Fibroblast of skin of right quadriceps (primary cell): ENCODE measurements at places on chromosomes 2 and 18.

DNA sequence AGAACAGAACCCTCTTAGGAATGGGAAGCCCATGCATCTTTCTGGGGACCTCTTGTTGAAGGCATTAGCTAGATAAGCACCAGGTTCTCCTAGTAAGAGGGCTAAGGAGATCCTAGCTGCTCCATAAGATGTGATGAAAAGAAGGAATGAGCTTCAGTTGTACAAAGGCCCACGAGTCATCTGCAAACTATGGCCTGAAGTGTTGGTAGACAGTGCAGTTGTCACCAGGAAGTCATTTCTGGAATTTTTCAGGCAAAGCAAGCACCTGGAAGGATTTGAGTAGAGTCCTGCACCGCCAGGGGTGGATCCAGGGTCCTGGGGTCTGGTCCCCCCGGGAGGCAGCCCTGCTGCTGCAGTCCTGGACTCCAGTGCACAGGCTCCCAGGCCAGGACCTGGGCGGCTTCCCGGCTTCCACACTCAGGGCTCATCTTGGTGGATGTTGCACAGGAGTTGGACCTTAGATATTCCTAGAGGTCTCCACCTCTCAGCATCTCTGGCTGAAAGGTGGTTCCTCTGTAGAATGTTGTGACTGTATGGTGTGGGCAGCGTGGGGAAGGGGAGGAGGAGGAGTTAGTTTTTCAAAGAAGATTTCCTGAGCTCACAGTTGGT, 85.3 kb downstream of the LDLRAD4 start:
- peak; percentile 64 for DNase-seq

- DNase-seq: no peak
Measured at GRCh38 chr2:30675758-30676157, 131.5 kb downstream of the CAPN13 start.

DNA sequence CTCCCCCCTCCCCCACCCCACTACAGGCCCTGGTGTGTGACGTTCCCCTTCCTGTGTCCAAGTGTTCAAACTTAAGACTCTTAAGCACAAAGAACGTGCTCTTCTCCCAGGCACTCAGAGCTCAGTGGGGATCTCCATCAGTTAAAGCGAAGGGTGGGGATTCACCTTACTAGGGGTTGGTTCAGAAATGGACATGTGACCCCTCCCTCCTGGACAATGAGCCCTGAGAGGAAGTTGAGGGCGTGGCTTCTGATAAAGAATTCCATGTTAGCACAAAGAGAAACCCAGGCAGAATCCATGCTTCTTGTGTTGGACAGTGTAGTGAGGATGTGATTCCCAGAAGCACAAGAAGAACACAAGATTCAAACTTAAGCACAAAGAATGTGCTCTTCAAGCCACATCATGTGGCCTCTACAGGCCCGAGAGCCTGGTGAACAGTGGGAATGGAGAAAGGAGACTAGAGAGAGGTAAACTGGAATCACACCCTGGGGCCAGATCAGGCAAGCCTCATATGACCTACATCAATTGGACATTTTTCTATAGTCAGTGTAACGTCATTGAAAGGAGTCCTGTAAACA, 78.1 kb upstream of the TTC39C start:
- DNase-seq: no peak

- peak; percentile 70 for DNase-seq
Measured at GRCh38 chr2:128736689-128737545, 418.2 kb upstream of the HS6ST1 start.

- DNase-seq: no peak
Measured at GRCh38 chr2:166147883-166148282, 20.1 kb upstream of the SCN1A start.

DNA sequence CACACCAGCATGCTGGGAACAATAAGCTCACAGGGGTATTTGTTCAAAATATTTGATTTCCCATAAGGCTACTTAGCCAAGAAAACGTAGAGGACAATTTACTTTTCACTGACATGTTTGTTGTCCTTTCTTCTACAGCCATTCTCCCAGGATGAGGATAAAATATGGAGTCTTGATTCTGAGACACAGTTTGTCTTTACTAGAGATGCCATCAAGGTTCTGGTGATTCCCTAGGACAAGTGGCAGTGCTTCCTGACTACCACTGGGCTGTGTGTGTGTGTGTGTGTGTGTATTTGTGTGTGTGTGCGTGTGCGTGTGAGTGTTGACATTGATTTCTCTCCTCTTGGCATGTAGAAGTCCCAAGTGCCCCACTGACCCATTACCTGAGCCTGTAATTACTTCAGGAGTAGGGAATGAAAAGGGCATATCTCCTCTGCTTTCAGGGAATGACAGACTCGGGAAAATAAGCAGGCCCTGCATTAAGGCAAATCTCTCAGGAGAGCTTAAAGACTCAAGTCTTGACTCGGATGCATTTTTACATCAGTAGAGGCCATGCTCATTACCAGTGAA, 761.6 kb downstream of the DCC start:
- DNase-seq: no peak

GRCh38 chr18:24397131-24397693, 412 bp downstream of the OSBPL1A start:
- DNase-seq: peak; percentile 67

GRCh38 chr2:123371535-123371934, 653.6 kb upstream of the CNTNAP5 start:
- DNase-seq: no peak

GRCh38 chr2:200188876-200189275, 117.6 kb upstream of the SPATS2L start:
- peak; percentile 29 for DNase-seq

- DNase-seq: no peak
Measured at GRCh38 chr2:88345842-88346241, 106.7 kb downstream of the FOXI3 start.

DNA sequence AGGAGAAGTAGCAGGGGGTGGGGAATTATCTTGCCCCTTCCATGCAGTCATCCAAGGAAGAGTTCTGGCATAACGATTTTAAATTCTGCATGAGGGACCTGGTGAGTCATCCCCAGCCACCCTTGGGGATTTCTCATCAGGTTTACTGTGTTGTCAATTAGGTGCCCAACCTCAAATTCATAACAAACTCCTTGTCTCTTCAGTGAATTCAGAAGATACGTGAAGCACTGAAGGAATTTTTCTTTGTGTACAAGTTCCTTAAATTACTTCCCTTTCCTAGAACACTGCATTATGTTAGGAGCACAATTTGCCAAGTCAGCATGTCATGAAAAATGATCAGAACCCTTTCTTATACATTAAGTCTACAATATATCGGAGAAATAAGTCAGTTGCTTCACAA, 70.8 kb upstream of the NOSTRIN start:
- peak; percentile 7 for DNase-seq

- no peak for DNase-seq
Measured at GRCh38 chr2:19643117-19643518, 258.7 kb downstream of the TTC32 start.

- DNase-seq: no peak
Measured at GRCh38 chr2:68800027-68800401, 65.4 kb downstream of the ARHGAP25 start.

DNA sequence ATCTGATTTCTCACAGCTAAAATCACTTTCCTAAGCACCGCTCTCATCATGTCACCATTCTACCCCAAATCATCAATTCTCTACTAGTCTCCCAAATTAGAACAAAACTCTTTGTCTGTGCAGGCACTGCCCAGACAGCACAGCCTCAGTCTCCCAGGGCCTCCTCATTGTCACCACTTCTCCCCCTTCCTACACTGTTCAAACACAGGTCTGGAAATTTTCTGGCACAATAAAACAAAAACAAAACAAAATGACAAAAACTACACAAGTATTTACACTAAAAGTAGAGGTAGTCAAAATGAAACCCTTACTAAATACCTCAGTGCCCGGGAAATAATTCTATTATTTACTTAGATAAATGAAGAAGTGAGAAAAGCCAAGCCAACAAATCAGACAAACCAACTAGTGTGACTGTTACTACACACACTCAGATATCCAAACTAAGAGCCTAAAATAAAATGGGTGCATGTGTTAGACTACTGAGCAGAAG, 156.2 kb upstream of the DNMT3A start:
- no peak for DNase-seq

DNA sequence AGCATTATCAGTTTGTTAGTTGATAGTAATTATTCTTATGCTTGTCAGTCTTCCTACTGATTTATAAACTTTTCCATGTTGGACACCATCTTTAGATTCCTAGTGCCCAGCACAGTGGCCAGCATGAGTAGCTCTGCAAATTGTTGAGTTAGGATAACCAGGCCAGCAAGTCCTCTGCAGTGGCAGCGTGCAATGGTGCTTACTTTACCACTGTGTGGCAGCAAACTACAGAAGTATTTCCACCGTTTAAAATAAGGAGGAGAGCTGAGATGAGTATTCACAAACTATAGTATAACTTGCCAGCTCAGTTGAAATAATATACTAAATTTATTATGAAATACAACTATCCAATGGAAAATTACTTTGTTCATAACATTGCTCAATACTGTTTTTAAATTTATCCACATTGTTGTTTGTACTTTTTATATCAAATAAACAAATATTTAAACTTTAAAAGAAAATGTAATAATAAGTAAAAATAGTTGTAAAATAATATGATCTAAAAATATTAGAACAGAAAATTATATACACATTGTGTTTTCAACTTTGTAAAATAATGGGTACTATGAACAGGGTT, 9.3 kb upstream of the THADA start:
- DNase-seq: peak; percentile 35

GRCh38 chr18:51953521-51953920, 386.5 kb upstream of the DCC start:
- DNase-seq: no peak

GRCh38 chr2:134855709-134856108, 17.3 kb downstream of the ACMSD start:
- no peak for DNase-seq

DNA sequence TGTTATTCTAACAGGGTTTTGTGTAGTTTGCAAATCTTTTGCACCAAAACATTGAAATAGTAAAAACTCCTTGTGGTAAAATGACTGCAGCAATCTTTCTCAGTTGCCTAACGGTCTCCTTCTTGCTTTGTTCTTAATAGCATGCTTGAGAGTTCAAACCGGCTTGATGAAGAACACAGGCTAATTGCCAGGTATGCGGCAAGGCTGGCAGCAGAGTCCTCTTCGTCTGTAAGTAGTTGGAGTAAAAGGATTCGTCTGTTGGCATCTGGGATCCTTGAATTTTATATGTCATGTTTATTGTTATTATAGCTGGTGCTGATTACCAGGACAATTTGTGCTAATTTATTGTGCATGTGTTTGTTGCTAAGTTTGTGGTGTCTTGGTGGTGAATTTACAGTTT, 138.1 kb downstream of the DTNA start:
- DNase-seq: no peak

DNA sequence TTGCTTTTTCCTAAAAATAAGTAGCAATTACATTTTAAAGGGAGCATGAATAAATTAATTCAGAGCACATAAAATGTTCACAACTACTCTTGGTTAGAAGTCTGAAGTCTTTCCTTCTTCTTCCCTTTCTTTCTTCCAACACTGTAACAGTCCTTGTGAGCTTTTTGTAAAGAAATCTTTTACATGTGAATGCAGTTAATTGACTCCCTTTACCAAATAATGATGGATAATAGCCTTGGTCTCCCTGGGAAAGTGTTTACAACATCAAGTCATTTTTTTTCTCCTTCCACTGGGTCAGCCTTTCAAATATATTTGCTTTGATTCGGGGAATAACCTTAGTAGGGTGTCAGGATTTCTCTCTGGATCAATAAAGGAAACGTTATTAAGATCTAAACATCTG, 39.1 kb downstream of the CALCRL start:
- no peak for DNase-seq

DNA sequence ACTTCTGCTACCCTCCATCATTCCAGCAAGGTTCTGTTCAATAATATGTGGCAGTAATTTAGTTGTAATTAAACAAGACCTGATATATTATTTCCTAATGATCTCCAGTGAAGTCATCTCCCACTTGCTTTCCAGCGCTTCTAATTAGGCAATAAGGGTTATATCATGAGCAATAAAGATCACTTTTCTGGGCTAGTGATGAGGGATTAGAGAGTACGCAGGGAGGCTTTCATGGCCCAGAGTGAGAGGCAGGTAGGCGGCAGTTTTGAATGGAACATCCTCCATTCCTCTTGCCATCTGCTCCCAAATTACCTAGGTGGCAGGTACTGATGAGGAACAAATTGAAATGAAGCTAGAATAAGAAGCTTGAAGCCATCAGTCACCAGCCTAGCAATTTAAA, 358.1 kb upstream of the SYT4 start:
- DNase-seq: no peak

DNA sequence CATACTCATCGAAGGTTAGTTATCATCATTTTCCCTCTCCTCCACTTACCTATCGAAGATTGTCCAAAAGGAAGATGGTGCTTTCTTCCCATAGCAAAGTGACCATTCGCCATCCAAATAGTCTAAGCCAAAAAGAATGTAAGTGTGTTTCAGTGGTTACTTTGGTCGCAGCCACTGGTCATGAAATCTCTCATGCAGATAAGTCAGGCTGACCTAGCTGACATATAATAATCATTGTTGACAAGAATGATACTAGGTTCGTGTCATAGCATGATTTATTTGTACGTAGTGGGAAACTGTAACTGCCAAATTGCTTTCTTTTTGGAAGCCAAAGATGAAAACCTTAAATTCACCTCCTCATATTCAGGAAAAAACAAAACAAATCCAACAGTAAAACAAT, 89.6 kb upstream of the PMAIP1 start:
- no peak for DNase-seq

DNA sequence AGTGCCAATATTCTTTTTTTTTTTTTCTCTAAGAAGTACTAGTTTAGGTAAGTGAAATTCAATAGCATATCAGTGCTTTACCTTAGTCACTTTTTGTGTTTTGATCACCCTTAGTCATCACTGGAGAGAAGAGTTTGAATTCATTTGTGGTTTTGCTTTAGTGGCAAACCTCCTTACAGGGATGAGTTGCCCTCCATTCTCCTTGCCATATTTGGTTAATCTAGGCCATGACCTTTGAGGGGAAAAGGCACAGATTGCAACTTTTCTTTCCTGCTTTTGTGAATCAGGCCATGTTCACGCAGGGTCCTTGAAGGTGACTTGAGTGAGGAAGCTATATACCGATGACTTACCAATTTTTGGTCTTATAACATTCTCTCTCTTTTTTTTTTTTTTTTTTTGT, 34.4 kb downstream of the PLEKHA3 start:
- DNase-seq: peak; percentile 74

- peak; percentile 93 for DNase-seq
Measured at GRCh38 chr2:226118471-226119429, 680.9 kb downstream of the IRS1 start.

GRCh38 chr2:5693287-5694201, 1.4 kb downstream of the SOX11 start:
- no peak for DNase-seq

- peak; percentile 81 for DNase-seq
Measured at GRCh38 chr2:83069724-83070123, 1389.4 kb downstream of the SUCLG1 start.

GRCh38 chr2:119029297-119029696, 87.3 kb downstream of the MARCO start:
- no peak for DNase-seq

- no peak for DNase-seq
Measured at GRCh38 chr2:123961576-123961975, 63.5 kb upstream of the CNTNAP5 start.

- DNase-seq: no peak
Measured at GRCh38 chr2:156841321-156841720, 405.1 kb downstream of the GPD2 start.

- no peak for DNase-seq
Measured at GRCh38 chr2:165801176-165801575, 7.1 kb upstream of the GALNT3 start.

- DNase-seq: peak; percentile 9
Measured at GRCh38 chr2:19098467-19099160, 259.8 kb downstream of the OSR1 start.
